Activated CD8-positive, alpha-beta T cell treated with anti-CD3 and anti-CD28 coated beads, Interleukin-2, amount 10 ng/mL, durations not matched to agents 7 days and 5 days (primary cell): ENCODE measurements at places on chromosomes 5 and 9.

DNA sequence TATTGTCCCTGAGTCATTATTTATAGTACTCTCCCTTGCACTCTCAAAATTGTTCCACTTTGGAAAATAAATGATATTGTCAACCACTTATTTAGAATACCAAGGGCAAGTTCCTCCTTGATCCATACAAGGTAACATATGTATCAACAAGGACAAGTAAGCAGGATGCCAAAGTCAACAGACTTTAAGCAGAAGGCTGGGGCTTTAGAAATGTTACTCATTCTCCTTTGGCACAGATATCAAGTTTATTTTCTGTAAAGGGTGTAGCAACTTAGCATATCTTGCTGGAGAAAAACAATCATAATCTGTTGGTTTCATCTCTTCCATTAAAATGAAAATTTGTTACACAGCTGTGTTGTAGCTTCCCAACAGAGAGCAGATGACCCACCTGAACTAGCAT, 248.7 kb upstream of the SLC30A5 start:
- DNase-seq: no peak

GRCh38 chr5:108387758-108388157, 5.9 kb upstream of the FBXL17 start:
- no peak for DNase-seq

GRCh38 chr9:115604831-115605483, 487.0 kb upstream of the TNC start:
- no peak for DNase-seq

- DNase-seq: no peak
Measured at GRCh38 chr9:120886490-120886967, 9.5 kb upstream of the PHF19 start.

DNA sequence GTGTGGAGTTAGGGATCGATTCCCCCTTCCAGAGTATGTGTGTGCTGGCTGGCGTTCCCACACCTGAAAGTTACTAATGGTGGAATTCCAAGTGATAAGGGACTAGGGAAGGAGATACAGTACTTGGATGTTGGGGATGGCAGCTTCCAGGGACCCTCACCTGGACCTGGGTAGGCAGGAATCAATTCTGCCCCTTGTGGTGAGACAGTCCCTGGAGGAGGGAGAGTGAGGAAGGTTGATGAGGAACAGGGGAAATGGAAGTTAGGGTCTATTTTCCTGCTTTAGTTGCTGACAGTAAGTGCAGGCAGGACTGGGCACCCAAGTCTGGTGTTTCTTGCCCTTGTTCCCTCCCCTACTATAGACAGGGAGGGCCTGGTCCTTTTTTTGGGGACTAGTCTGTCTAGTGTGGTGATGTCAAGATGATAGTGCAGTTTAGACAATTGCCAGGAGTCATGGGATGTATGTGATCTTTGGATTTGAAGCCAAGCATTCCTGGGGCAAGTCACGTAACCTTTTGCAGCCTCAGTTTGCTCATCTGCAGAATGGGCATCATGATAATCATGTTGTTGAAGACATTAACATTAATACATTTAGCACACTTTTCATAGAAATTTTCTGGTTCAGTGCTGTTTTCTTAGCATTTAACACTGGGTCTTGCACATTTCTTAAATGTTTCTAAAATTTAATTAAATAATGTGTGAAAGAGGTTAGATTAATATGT, 51.7 kb downstream of the DAB2IP start:
- DNase-seq: no peak

- DNase-seq: no peak
Measured at GRCh38 chr9:37300620-37301019, 121.9 kb upstream of the GRHPR start.
